Memory B cell (primary cell): ENCODE measurements at places on chromosomes 11 and 22.

GRCh38 chr22:25023879-25024278 lies 71.4 kb downstream of the KIAA1671 start:
- peaks cover 12% of the 10 kb centered on the region for H3K27me3 ChIP-seq
- DNase-seq, result no peak
- H3K4me1 ChIP-seq, result no peaks in the 10 kb centered on the region

DNA sequence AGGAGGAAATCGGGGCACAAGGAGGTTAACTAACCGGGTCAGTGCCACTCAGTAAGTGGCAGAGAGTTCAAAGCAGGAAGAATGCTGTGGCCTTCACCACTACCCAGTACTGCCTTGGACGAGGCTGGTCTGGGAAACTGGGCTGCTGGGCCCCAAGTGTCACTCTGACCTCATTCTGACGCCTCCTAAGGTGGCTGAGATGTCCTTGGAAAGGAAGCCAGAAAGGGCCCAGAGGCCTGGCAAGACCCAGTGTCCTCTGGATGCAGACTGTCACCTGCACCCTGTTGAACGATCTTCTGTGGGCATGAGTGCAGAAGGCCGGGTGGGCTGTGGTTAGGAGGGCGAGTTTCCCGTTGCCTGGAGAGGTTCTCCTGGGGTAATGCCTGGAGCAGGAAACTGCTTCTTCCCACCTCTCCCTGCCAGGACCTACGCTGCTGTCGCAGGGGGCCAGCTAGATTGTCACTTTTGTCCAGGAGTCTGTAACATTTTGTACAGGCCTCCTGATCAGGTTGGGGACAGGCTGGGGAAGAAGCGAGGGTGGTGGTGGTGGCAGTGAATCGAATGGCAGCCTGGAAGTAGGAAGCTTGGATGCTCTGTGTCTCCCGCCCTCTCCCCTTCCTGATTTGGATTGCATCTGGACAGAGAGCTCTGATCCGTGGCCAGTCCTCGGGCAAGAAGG lies 105.1 kb downstream of the ST3GAL4 start:
- H3K27me3 ChIP-seq, result peaks cover 13% of the 10 kb centered on the region
- H3K4me1 ChIP-seq, result peaks cover 16% of the 10 kb centered on the region
- H3K27ac ChIP-seq, result no peak overlapping the region
- no peaks in the 10 kb centered on the region for H3K36me3 ChIP-seq

GRCh38 chr11:95884376-95884775 lies 39.5 kb downstream of the MTMR2 start:
- H3K27me3 ChIP-seq, result no peaks in the 10 kb centered on the region
- no peak overlapping the region for H3K4me3 ChIP-seq
- peaks cover 4% of the 10 kb centered on the region for H3K4me1 ChIP-seq
- H3K36me3 ChIP-seq, result peaks cover 17% of the 10 kb centered on the region

DNA sequence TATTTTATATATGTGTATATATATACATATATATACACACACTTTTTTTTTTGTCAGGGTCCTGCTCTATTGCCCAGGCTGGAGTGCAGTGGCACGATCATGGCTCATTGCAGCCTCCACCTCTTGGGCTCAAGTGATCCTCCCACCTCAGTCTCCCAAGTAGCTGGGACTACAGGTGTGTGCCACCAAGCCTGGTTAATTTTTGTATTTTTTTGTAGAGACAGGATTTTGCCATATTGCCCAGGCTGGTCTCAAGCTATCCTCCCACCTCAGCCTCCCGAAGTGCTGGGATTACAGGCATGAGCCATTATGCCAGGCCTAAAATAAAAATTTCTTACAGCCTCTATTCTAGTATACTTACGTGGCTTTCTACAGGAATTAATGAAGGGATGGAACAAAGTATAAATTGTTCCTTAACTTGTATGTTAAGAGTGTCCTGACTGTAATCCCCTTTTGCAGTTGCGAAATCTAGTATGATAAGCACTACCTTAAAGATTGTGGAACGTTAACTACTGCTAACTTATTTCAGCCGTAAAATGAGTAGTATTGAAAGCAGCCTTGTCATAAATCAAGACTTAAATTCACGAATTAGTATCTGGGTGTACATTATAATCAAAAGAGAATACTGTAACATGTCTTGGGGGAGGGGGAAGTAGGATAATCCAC lies 2.1 kb downstream of the TRAF6 start:
- DNase-seq, result no peak
- H3K27ac ChIP-seq, result peak overlapping the region; percentile 98
- H3K36me3 ChIP-seq, result peaks cover 5% of the 10 kb centered on the region
- peak overlapping the region; percentile 58 for H3K4me3 ChIP-seq
- H3K4me1 ChIP-seq, result peaks cover 26% of the 10 kb centered on the region

- H3K27me3 ChIP-seq, result peaks cover 32% of the 10 kb centered on the region
- H3K4me3 ChIP-seq, result no peak overlapping the region
- no peak overlapping the region for H3K27ac ChIP-seq
- no peak for DNase-seq
These were observed 2.0 kb upstream of the CABP7 start for GRCh38 chr22:29717789-29718188.

DNA sequence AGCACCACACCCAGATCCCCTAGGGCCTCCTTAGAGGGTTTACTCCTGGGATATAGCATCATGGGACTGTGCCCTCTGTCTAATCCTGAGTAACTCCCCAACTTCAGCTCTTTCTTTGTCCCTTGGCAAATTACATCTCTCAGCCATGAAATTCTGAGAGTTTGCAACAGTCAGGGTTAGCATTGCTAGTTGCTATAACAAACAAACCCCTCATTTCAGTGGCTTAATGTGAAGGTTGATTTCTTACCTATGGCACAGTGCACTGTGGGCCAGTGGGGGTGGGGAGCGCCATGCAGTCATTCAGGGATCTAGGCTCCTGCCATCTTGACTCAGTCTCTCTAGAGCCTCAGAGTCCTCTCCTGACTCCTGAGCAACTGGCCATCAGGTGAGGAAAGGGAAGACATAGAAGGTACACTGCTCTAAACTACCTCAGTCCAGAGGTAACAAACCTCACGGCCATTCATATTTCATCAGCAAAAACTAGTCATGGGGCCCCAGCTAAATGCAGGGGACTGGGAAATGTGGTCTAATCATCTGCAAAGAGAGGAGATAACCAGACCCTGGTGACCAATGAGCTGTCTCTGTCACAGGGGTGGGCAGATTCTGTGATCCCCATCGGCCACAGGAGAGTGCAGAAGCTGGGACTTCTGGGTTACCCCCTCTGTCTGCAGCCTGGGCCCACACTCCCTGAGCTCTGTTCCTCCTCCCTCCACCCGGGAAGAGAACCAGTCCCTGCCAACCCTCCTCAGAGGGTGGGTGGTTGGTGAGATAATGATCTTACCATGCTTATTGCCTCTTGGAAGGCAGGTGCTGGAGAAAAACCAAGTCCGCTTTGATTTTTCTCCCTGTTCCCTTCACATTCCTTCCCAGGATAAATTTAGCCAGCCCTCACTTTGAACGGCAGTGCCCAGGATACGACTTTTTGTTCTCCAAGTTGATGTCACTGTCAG lies 17.5 kb downstream of the PRG3 start:
- DNase-seq, result no peak
- no peaks in the 10 kb centered on the region for H3K4me1 ChIP-seq
- H3K27me3 ChIP-seq, result peaks cover 13% of the 10 kb centered on the region
- no peak overlapping the region for H3K4me3 ChIP-seq
- H3K36me3 ChIP-seq, result no peaks in the 10 kb centered on the region

GRCh38 chr11:116833816-116834534 lies 3.4 kb downstream of the APOA1 start:
- H3K27me3 ChIP-seq, result peaks cover 3% of the 10 kb centered on the region
- H3K4me3 ChIP-seq, result peak overlapping the region; percentile 59
- no peak overlapping the region for H3K27ac ChIP-seq
- no peak for DNase-seq
- H3K4me1 ChIP-seq, result peaks cover 8% of the 10 kb centered on the region

- peaks cover 2% of the 10 kb centered on the region for H3K4me1 ChIP-seq
- H3K27ac ChIP-seq, result no peak overlapping the region
- H3K36me3 ChIP-seq, result no peaks in the 10 kb centered on the region
- peaks cover 9% of the 10 kb centered on the region for H3K27me3 ChIP-seq
- no peak overlapping the region for H3K4me3 ChIP-seq
These were observed 16.2 kb downstream of the LIF start for GRCh38 chr22:30230330-30230729.

GRCh38 chr11:115202900-115203552 lies 301.2 kb downstream of the CADM1 start:
- no peaks in the 10 kb centered on the region for H3K27me3 ChIP-seq
- no peaks in the 10 kb centered on the region for H3K36me3 ChIP-seq
- no peak overlapping the region for H3K4me3 ChIP-seq
- H3K4me1 ChIP-seq, result no peaks in the 10 kb centered on the region
- H3K27ac ChIP-seq, result no peak overlapping the region

GRCh38 chr11:76700177-76701100 lies 29.9 kb upstream of the LRRC32 start:
- H3K4me3 ChIP-seq, result no peak overlapping the region
- peaks cover 26% of the 10 kb centered on the region for H3K27me3 ChIP-seq
- no peaks in the 10 kb centered on the region for H3K36me3 ChIP-seq
- H3K27ac ChIP-seq, result no peak overlapping the region

GRCh38 chr11:86152901-86153300 lies 84.0 kb upstream of the PICALM start:
- no peak overlapping the region for H3K27ac ChIP-seq
- DNase-seq, result no peak
- H3K4me3 ChIP-seq, result no peak overlapping the region
- no peaks in the 10 kb centered on the region for H3K36me3 ChIP-seq

DNA sequence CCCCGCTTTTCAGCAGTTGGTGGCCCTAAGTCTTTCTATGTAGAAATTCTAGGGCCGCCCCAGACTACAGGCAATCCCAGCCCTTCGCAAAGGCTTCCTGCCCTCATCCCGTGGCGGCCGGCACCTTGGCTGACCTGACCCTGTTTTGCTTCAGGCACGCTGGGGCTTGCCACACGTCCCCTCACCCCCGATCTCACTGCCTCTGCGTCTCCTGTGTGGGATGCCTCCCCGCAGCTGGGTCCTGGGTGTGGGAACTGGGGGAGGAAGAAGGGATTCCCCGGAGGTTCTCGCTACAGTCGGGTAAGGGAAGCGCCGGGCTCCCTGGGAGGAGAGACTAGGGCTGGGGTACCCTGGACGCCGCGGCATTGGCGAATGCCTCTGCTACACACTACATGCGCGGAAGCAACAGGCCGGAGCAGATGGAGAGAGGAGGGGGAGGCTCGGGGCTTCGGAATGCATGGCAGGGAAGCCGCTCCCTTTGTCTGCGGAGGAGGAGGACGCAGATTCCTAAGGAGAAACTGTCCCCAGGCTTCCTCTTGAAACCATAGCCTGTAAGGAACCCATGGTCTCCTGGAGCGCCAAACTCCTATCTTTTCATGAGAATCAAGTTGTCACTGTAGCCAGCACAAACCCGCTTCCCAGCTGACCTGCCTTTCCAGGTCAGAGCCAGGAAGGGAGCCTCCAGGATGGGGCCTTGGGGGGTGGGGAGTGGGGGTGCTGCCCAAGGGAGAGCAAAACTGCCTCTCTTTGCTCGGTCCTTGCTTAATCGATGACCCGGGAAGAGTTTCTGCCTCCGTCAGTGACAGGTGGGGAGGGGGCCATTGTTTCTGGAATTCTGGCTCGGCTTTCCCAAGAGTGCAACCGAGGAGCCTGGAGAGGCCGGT lies 1.4 kb downstream of the DTX4 start:
- DNase-seq, result no peak
- peak overlapping the region; percentile 98 for H3K4me3 ChIP-seq
- no peaks in the 10 kb centered on the region for H3K27me3 ChIP-seq
- H3K36me3 ChIP-seq, result peaks cover 10% of the 10 kb centered on the region

- H3K27me3 ChIP-seq, result peaks cover 3% of the 10 kb centered on the region
- no peak overlapping the region for H3K27ac ChIP-seq
- H3K4me1 ChIP-seq, result peaks cover 31% of the 10 kb centered on the region
- H3K36me3 ChIP-seq, result no peaks in the 10 kb centered on the region
- DNase-seq, result peak; percentile 51
These were observed 101.0 kb downstream of the GGTLC2 start for GRCh38 chr22:22745225-22746060.

DNA sequence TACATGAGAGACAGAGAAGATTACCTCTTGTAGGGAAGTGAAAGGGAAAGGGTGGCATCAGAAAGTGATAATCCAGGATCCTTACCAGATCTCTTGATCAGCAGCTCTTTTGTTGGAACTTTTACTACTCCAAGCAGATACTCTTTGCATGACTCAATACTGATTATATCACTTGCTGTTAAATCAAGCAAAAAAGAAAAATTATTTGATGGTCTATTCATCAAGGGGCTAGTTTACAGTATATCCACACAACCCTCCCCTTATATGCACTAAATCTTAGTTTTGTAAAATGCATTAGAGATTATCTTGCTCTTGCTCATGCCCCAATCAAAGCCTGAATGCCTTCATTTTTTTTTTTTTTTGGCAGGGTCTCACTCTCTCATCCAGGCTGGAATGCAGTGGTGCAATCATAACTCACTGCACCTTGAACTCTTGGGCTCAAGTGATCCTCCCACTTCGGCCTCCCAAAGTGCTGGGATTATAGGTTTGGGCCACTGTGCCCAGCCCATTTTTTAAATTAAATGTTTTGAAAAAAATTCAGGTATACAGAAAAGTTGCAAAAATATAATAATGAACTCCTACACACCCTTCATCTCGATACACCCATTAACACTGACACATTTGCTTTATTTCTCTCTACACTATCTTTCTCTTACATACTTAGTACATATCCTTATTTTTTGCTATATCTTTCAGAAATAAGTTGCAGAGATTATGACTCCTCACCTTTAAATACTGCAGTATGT lies 76.1 kb upstream of the UCP3 start:
- no peak overlapping the region for H3K4me3 ChIP-seq
- peaks cover 33% of the 10 kb centered on the region for H3K36me3 ChIP-seq
- no peak overlapping the region for H3K27ac ChIP-seq
- peaks cover 2% of the 10 kb centered on the region for H3K4me1 ChIP-seq
- H3K27me3 ChIP-seq, result no peaks in the 10 kb centered on the region
- no peak for DNase-seq

- no peak for DNase-seq
- no peak overlapping the region for H3K27ac ChIP-seq
- peaks cover 21% of the 10 kb centered on the region for H3K27me3 ChIP-seq
- peaks cover 5% of the 10 kb centered on the region for H3K36me3 ChIP-seq
These were observed 93.1 kb upstream of the FGF3 start for GRCh38 chr11:69912161-69912910.

DNA sequence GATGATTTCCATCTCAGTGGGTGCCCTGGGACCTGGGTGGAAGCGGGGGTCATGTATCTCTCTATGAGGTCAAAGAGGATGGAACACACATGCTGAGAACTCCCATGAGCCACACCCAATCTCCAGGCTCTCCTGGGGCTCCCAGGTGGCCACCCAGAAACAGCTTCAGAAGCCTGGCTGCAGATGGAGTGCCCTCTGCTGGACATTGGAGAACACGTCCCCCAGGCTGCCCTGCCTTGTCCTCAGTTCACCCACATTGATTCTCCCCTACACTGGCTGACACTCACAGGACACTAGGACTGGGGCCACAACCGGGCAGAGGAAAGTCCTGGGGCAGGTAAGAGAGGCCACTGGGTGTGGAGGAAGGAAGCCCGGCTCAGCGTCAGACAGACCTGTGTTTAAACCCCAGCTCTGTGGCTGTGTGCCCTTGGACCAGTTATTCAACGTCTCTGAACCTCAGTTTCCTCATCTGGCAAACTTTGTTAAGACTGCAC lies 4.5 kb upstream of the NOL12 start:
- peaks cover 19% of the 10 kb centered on the region for H3K4me1 ChIP-seq
- peaks cover 5% of the 10 kb centered on the region for H3K36me3 ChIP-seq
- DNase-seq, result peak; percentile 65
